ENCODE measurements at places on chromosomes 4 and X.

GRCh38 chr4:56976837-56977320, 527 bp downstream of the NOA1 start:
- peak; percentile 59 for DNase-seq

- no peak for DNase-seq
Measured at GRCh38 chrX:38018766-38019425, 12.5 kb downstream of the SYTL5 start.

DNA sequence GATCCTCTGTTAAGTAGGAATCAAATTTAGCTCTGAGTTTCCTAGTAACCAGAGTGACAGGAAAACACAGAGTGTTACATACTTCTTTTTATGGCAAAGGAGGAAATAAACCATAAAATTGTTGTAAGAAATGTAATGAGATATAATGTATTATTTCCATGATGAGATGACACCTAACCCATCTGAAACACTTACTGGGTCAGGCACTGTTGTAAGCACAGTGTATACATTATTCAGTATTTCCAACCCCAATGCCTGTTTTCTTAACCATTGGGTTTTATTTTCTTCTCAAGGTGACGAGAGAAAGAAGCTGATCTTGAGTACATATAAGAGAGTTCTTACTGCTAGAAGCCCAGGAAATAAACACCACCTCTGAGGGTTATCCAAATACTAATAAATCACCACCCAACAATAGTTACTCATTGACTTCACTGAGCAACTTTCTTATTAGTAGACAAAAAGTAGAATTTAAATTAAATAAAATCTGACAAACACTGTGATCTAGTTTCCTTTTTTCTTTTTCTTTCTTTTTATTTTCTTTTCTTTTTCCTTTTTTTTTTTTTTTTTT, 4.2 kb upstream of the ENAM start:
- no peak for DNase-seq

GRCh38 chr4:139020384-139020783, 4.8 kb downstream of the NOCT start:
- DNase-seq = no peak

DNA sequence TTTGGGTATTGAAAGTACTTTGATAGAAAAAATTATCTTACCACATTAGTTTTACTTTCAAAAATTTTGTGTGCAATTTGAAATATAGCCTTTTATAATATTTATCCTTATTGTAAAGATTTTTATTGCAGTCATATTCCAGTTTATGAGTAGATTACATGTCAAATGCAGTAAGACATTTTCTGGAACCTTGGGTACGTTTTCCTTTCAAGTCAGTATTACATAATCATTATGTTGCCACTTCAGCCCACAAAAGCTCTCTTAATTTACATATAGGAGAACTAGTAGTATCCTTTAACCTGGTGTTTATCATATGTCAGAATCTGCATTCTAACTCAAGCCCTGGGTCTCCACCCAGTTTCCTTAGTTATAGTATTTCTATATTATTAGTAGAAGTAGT, 98.5 kb downstream of the CENPC start:
- no peak for DNase-seq
